ENCODE measurements at places on chromosomes 5 and 9. TPM values are rescaled to one million over a fixed set of nuclear protein-coding genes. Genes with fewer than 3 reads are reported as not detected.

GRCh38 chr5:160240350-160240749, 11.0 kb downstream of the FABP6 start:
- no peak for DNase-seq

- no peak for DNase-seq
Measured at GRCh38 chr5:5145651-5146529, 5.8 kb downstream of the ADAMTS16 start.

DNA sequence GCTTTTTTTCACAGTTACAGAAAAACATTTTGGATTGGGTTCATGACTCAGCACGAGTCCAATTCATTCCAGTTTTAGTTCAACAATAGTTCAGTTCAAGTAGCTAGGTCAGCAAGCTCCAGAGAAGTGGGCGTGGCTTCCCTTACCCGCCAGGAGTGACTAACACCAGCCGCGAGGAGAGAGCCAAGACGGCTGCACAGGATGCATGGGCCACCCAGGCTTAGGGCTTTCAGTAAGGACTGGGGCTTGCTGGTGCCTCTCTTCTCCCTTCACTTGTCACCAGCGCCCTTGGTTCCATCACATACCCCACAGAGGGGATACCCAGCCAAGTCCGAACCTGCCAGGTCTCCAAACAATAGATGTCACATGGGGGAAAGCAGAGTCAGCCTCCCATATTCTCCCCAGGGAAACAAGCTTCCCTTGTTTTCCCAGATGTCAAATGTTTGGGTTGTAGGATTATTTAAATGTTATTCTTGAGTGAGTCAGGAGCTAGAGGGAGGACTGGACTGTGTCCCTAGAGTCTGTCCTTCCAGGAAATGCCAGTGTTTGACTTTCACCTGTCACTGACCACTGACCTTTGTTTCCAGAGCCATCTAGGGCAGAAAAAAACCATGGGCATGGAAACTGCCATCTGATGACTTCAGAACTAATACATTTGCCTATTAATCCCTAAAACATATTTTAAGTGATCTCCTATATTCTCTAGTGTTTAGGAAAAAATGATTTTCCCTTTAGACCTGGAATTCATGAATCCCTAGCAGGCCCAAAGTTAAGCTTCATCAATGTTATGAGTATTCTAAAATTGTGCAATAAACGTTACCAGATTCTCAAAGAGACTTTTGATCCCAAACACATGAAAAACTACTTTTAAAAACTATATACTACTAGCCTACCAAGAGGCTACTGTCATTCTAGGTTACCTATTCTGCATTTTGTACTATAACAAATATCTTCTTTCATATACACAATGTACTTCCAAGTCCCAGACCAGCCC, 51.9 kb downstream of the NIPAL4 start:
- no peak for DNase-seq

- DNase-seq = peak; percentile 66
Measured at GRCh38 chr9:32968101-32969011, 33.1 kb downstream of the APTX start.

GRCh38 chr5:26259081-26259480, 779.3 kb downstream of the CDH9 start:
- no peak for DNase-seq

The NEURL1B gene
- total RNA-seq = 0.13 TPM

The FBXL7 gene
- total RNA-seq = 63.8 TPM
